ENCODE measurements at places on chromosomes 3 and 15. TPM values are rescaled to one million over a fixed set of nuclear protein-coding genes. Genes with fewer than 3 reads are reported as not detected.

GOLGA8S gene
- not detected for total RNA-seq

CPNE9 gene
- not detected for total RNA-seq

MLF1 gene
- total RNA-seq = 8.9 TPM

SEMA6D gene
- 1.0 TPM for total RNA-seq

KLHL40 gene
- total RNA-seq = not detected

DRD3 gene
- not detected for total RNA-seq

STRA6 gene
- total RNA-seq = 3.5 TPM

LARP6 gene
- 30.5 TPM for total RNA-seq

PLIN1 gene
- 0.34 TPM for total RNA-seq

PRRT3 gene
- 0.34 TPM for total RNA-seq

TMEM202 gene
- not detected for total RNA-seq

SH2D7 gene
- total RNA-seq = not detected

Data from nasal cavity respiratory epithelium epithelial cell of viscerocranial mucosa (primary cell).